Retinal pigment epithelial cell (primary cell): ENCODE measurements at places on chromosomes 2 and 18.
A peak's percentile ranks its signal among the peaks of the same experiment; 100 is the strongest.

DNA sequence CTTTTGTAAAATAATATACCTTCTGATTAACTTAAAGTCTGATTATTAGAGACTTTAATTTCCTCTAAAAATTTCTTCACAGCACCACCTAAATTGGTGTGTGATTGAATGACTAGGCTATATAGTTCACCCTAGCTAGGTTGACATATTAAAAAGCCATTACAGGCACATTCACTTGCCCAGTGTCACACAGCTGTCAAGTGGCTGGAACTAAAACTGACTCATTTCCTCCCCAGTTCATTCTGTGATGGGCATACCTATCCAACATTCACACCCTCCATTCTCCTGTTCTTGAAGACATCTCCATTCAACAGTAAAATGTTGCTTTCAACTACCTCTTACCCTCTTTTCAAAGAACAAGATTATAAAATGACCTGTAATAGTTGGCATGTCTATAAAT is 334.5 kb downstream of the ARHGAP15 start:
- DNase-seq: no peak

DNA sequence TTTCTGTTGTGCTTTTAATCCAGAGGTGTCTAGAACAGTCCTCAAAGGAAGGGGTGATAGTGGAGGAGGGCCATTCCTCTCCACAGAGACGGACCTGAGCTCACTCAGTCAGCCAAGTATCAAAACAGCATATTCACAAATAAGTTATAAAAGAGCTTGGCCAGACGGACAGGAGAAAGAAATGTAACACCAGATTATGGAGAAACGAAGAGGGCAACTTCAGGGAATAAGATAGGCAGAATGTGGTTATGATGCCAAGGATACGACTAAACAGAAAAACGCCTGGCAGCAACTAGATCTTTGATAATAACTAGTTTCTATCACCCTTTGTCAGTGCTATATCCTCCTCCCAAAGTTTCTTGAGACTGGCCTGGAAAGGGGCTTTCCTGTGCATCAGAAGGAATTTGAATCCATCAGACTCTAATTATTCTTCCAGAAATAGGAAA is 42.5 kb downstream of the MAP4K3 start:
- DNase-seq: no peak

DNA sequence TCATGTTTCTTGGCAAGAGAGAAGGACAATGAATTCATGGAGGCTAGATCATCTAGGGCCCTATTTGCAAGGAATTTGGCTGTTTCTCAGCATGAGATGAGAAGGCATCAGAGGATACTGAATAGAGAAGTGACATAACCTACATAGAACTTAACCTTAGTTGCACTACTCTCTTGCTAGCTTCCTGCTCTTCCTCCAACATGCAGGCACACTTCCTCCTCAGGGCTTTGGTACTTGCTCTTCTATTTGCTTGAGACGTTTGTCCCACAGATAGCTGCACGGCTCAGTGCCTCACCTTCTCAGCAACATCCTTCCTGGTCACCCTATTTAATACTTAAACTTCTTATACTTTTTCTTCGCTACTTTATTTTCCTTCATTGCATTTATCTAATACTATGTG is 20.0 kb upstream of the LANCL1 start:
- DNase-seq: no peak

DNA sequence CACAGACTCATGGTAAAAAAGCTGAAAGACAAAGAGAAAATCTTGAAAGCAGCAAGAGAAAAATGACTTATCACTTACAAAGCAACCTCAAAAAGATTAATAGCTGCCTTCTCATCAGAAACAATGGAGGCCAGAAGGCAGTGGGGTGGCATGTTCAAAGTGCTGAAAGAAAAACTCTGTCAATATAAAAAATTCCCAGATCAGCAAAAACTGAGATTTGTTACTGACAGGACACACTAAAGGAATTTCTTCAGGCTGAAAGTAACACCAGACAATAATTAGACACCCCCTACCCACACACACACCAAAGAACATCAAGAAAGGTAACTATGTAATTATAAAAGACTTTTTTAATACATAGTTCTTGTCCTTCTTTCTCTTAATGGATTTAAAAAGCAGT is 311.1 kb downstream of the CLIP4 start:
- DNase-seq: no peak

DNA sequence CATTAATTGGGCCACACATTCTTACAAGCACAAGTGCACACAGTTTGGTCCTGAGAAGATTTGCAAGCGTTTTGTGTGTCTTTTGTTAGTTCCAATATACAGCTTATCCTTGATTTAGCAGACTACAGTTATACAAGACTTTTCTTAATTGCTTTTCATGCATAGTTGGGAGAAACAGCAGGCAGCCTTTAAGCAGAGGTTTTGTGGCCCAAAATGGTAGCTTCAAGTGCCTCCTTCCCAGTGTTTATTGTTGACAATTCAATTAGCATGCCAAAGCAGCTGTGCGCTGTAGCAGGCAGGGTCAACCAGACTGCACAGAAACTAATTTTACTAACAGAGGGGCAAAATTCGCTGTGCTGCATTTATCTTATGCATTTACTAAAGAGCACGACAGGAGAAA is 47.5 kb downstream of the FRZB start:
- no peak for DNase-seq

- DNase-seq: no peak
These were observed 40.6 kb upstream of the ACYP2 start for GRCh38 chr2:54074606-54075341.

- no peak for DNase-seq
These were observed 184.7 kb downstream of the NEDD4L start for GRCh38 chr18:58228762-58229161.

DNA sequence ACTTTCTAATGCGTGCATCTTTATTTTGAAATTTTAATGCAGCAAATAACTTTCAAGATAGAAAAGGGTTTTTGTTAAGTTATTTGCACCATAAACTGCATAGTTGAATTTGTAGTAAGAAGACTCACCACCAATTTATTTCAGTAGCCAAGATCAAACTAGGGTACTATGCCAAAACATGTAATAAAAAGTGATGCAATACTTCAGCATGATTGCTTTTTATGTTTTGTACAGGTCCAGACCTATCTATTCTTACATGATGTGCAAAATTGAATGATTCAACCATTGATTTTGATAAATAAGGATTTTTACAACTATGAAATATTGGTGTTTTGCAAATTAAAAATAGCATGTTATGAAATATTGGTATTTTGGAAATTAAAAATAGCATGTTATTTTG is 26.7 kb downstream of the AGPS start:
- peak; percentile 19 for DNase-seq

DNA sequence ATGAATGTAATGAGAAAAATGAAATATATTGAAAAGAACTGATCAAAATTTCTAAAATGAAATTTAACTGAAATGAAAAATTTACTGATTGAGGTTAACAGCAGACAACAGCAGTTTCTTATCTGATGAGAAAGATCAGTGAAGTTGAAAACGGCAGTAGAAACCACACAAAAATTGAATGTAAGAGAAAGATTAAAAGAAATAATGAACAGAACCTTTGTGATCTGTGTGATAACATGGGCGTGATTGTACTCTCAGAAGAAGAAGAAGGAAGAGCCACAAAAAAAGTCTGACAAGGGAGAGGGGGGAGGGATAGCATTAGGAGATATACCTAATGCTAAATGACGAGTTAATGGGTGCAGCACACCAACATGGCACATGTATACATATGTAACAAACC is 45.2 kb downstream of the FAM117B start:
- no peak for DNase-seq

DNA sequence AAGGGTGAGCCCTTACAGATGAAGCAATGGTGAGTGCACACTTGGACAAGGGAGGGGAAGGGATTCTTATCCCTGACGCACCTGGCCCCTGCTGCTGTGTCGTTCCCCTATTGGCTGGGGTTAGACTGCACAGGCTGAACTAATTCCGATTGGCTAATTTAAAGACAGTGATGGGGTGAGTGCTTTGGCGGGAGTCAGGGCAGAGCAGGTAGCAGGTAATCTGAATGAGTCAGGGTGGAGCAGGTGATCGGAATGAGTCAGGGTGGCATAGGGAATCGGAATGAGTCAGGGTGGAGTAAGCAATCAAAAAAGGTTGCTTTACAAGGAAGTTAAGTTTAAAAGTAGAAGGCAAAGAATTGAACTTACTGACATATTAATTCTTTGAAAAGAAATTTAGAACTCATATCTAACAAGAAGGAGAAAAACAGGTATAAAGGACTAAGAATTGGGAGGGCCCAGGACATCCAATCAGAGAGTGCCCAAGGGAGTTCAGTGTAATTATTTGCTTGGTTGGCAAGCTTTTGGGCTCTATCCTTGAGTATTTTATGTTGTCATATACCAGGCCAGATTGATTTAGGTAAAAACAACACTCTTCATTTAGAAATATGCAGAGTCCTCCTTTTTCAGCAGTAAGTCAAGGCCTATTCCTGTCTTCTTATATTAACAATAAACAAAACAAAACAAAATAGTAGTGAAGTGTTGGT is 52.3 kb upstream of the RALBP1 start:
- no peak for DNase-seq

DNA sequence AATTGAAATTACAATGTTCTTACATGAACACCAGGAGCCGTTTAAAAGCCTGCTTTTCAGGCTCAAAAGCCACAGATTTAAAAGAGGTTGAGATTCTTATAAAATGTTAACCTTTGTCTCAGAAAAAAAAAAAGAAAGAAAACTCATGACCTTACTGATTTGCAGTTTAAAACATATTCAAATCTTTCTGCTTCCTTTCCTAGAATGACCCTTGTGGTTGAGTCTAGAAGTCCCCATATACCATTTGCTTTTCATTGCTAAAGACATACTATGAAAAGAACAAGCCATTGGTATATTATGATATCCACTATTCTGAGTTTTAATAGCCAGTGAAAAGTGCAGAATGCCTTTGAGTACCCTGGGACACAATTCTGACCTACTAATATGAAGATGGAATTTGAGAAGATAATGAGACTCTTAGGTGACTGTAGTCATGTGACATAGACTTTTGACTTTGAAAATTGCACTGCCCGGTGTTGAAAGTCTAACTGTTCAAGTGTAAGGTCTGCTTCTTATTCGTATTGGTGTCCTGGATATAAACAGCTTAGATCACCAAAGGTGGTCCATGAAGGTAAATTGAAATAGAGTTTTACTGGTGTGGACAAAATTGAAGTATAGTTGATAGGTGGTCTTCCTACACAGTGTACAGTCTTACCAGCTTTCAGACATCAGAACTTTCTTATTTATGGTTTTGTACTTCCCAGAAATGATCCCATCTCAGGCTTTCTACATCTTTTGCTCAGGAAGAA is 117.0 kb downstream of the DOCK10 start:
- no peak for DNase-seq

- peak; percentile 55 for DNase-seq
These were observed 181.3 kb downstream of the IKZF2 start for GRCh38 chr2:212970132-212970531.

- no peak for DNase-seq
These were observed 199.3 kb downstream of the MTX2 start for GRCh38 chr2:176468457-176469113.

DNA sequence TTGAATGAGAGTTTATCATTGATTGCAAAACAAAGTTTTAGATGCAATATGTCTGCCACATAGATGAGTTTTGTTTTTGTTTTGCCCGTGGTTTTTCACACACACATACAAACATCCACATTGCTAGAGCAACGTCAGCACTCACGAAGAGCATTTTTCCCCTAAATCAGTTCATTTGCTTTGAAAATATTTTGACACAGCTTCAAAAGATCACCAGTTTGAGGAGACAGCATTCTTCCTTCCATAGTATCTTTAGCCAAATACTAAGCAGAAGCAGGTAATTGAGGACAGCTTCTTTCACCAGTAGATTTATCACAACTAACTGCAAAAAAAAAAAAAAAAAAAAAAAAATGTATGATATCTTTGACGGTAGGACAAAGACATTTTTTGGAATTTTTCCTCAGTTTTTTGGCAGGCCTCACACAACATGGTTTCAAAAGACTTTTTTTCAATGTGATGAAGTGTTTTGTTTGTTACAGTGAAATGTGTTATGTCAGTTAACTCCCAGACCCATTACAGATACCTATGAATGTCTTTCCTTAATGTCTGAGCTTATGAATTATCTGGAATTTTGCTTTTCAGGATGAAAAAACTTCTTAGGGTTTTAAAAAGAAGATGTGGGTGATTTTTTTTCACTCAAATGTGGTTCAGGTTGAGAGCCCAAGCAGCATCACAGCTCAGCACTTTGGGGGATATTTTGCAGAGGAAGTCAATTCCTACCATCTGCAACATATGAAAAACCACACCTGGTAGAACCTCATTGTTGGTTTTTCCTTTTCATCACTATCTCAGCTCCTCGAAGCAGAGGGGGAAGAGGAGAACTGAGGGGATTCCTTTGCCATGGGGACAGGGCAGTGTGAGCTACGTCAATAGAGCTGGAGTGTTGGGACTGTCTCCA is 31.6 kb downstream of the AOX1 start:
- no peak for DNase-seq

GRCh38 chr18:43751835-43752234 is 474.5 kb upstream of the SYT4 start:
- DNase-seq: no peak

DNA sequence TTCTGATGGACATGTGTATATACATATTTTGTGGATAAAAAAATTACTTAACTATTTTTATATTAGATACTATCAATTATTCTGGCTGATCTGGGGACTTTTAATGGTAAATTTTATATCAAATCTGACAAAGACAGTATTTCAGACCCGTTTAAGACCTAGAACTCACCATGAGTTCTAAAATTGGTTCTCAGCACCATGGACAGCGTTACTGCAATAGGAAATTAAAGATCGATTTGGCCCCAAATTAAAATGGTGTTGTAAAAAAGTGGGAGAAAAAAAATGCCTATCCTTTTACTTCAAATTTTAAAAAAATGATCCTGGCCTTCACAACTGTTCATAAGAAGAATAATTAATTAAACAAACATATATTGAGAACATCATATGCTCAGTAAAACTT is 919 bp upstream of the SCN2A start:
- no peak for DNase-seq

DNA sequence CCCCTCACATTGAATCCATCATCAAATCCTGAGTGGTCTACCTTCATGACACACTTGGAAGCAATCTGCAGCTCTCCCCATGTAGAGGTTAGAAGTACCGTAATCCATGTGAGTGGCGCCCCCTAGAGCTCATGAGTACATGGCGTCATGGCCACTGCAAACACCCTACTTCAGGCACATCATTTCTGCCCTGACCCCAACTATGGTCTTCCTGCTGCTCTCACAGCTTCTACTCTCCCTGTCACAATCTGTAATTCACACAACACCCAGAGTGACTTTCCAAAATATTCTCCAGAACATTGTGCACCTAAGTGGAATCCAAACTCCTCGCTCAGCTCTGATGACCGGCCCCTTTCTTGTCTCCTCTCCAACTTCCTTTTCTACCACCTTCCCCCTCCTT is 141.9 kb downstream of the ANKRD44 start:
- DNase-seq: no peak

GRCh38 chr2:31020713-31021112 is 117.5 kb downstream of the GALNT14 start:
- DNase-seq: no peak

DNA sequence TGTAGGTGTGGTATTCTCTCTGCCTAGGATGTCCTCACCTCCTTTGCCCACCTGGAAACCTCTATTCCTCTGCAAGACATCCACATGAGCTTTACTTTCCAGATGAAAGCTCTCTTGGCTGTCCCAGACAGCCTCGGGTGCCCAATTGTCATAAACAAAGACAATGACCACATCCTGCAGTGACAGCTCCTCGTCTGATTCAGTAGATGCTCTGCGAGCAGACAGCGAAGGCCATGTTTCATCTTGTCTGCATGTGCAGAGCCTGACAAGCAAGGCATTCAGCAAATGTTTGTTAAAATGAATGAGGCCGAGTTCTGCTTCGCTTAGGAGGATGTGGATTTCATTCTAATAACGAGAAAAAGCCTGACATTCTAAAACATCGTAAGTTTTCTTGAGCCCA is 150.9 kb downstream of the MTCL1 start:
- no peak for DNase-seq

- DNase-seq: no peak
These were observed 101.8 kb downstream of the C2orf74 start for GRCh38 chr2:61263830-61264229.
